Stimulated activated CD4-positive, alpha-beta T cell treated with anti-CD3 and anti-CD28 coated beads, Interleukin-15, amount 100 ng/mL, for 1 hour (primary cell): ENCODE measurements at places on chromosomes 7 and 10.

- no peak for DNase-seq
Measured at GRCh38 chr10:7084280-7085005, 326.4 kb downstream of the SFMBT2 start.

GRCh38 chr10:100341953-100342626 lies 4.9 kb upstream of the SCD start:
- DNase-seq = no peak

GRCh38 chr7:37833107-37833817 lies 15.1 kb upstream of the NME8 start:
- DNase-seq = no peak

DNA sequence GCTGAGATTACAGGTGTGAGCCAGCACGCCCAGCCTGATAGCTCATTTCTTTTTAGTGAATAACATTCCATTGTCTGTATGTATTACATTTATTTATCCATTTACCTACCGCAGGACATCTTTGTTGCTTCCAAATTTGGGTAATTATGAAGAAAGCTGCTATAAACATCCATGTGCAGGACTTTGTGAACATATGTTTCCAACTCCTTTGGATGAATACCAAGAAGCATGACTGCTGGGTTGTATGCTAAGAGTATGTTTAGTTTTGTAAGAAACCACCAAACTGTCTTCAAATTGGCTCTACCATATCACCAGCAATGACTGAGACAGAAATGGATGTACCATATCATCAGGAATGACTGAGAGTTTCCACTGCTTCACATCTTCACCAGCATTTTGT lies 200.2 kb upstream of the TMEM196 start:
- no peak for DNase-seq

DNA sequence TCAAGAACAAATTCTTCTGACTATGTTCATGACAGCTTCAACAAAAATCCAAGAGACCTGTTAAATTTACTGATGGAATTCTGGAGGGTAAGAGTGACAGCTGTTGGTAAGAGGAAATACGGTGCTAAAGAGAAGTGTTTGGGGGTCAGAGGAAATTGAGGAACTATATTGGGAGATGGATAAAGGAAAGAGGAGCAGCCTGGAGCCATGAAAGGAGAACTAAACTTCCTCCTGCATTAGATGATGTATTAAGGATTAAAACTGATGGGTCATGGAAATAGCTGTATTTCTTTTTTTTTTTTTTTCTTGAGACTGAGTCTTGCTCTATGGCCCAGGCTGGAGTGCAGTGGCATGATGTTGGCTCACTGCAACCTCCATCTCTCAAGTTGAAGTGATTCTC lies 95.3 kb downstream of the HERPUD2 start:
- no peak for DNase-seq
